ENCODE measurements at places on chromosomes 7 and 10.

DNA sequence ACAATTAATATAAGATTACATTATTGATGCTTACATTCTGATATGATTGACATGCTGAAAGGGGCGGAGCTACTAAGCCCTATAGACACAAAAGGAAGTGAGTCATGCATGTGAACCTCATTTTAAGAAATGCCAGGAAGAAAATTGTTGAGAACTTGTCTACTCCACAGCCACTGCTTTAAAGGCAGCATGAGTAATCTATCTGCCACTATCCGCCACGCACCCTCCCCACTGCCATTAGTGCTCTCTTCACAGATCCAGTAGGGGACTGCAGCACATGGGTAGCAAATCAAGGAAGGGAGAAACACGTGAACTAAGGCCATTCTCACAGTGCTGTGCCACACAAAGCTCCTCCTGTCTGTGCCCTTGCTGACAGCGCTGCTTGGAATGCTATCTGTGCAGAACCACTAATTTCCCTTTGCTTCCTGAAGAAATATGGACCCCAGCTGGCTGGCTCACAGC, 524.8 kb downstream of the GRM8 start:
- peak; percentile 14 for DNase-seq

DNA sequence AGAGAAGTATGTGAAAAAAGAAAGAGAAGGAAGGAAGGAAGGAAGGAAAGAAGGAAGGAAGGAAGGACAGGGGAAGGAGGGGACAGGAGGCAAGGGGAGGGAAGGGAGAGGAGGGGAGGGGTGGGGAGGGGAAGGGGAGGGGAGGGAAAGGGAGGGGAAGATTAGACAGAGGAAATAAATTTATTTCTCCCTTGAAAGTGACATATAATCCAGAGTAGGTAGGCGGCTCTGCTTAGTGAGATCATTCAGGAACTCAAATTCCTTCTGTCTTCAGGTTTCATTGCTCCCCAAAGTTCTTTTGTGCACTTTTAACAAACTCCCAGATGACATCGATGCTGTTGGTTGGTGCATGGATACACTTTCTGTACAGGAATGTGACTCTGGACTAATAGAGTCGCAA, 594.7 kb upstream of the STEAP1 start:
- no peak for DNase-seq

- DNase-seq: no peak
Observed at GRCh38 chr10:131620314-131620713, 280.5 kb upstream of the PPP2R2D start.

DNA sequence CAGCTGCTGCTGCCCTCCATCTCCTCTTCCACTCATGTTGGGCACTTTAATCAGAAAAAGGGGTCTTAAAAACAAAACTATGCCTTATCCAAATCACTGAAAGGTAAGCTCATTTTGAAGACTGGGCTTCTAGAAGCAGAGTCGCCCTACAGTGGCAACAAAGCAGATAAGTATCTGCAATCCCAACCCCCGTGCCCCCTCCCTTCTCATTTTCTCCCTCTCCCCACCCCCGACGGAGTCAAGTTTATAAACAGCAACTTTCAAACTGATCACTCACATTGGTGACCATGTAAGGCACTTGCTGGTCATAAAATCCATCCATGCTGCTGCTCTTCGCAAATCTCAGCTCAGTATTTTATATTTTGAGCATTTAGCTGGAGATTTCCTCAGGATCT, 738 bp downstream of the ETV1 start:
- DNase-seq: no peak

GRCh38 chr10:3720228-3721019, 64.6 kb downstream of the KLF6 start:
- no peak for DNase-seq

- no peak for DNase-seq
Observed at GRCh38 chr7:44654255-44654796, 47.9 kb downstream of the OGDH start.

GRCh38 chr7:128809363-128809762, 17.6 kb downstream of the CCDC136 start:
- DNase-seq: no peak

GRCh38 chr7:97845622-97846203, 26.5 kb downstream of the ASNS start:
- DNase-seq: no peak

GRCh38 chr7:6165075-6165474, 107.3 kb downstream of the CYTH3 start:
- DNase-seq: no peak

DNA sequence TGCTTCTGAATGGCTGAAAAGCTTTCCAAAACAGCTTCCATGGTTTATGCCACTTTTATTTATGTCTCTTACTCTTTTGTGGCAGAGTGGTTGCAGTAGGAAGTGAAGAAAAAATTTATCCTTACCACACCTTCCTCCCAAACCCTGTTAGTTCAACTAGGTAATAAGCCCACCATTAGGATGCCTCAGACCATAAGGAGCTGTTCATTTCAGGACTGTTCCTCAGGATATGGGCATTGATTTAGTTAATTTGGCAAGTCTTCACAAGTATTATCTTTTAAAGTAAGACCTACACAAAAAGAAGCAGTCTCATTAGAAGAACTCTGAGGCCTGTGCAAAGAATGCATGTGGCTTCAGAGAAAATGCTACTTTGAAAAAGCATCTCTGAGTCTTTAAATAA, 82.9 kb upstream of the PDLIM1 start:
- no peak for DNase-seq

GRCh38 chr7:1691601-1692514, 21.8 kb downstream of the ELFN1 start:
- no peak for DNase-seq

GRCh38 chr7:151207804-151208203, 2.5 kb downstream of the H2BK1 start:
- DNase-seq: no peak

DNA sequence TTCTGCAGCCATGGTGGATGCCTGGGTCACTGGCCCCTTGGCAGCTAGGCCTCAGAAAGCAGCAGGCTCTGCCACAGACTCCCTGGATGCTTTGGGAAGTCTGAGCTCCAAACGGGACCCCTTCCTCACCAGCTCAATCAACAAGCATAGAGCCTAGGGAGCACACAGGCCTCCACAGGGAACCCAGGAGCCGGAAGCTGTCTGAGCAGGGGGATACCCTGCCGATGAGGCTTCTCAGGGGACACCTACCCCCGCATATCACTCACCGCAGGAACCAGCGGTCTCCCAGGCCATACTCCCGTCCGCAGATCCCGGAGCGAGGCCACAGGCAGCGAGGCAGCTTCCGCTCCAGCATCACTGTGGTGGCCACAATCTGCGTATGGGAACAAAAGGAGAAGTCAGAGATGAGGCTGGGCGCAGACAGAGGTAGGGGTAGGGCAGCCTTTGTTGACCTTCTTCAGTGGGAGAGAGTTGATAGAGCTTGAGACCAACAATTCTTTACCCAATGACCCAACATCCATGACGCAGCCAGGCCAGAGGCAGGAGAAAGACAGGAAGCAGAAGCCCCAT, 13.4 kb downstream of the TRPV6 start:
- DNase-seq: no peak

GRCh38 chr7:42231043-42231787, 5.8 kb downstream of the GLI3 start:
- no peak for DNase-seq

DNA sequence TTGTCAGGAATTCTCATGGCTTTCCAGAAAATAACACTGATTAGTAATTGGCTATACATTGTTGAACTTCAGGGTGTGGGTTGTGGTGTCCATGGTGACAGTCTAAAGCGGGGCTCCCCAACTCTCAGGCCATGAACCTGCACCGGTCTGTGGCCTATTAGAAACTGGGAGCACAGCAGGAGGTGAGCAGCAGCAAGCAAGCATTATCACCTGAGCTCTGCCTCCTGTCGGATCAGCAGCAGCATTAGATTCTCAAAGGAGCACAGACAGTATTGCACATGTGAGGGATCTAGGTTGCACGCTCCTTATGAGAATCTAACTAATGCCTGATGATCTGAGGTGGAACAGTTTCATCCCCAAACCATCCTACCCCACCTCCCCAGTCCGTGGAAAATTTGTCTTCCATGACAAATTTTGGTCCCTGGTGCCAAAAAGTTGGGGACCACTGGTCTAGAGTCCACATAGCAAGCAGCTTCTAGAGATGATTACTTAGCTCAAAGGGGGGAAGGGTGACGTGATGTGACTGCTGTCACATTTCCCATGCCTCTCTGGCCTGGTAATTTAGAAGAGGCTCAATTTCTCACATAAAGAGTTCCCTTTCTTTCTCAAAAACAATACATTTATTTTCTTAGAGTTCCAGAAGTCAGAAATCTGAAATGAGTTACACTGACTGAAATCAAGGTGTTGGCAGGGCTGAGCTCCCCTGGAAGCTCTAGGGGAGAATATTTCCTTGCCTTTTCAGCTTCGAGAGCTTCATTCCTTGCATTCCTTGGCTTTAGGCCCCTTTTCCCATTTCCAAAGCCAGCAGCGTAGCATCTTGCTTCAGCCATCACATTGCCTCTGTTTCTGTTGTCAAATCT, 17.6 kb upstream of the FAM221A start:
- peak; percentile 22 for DNase-seq

DNA sequence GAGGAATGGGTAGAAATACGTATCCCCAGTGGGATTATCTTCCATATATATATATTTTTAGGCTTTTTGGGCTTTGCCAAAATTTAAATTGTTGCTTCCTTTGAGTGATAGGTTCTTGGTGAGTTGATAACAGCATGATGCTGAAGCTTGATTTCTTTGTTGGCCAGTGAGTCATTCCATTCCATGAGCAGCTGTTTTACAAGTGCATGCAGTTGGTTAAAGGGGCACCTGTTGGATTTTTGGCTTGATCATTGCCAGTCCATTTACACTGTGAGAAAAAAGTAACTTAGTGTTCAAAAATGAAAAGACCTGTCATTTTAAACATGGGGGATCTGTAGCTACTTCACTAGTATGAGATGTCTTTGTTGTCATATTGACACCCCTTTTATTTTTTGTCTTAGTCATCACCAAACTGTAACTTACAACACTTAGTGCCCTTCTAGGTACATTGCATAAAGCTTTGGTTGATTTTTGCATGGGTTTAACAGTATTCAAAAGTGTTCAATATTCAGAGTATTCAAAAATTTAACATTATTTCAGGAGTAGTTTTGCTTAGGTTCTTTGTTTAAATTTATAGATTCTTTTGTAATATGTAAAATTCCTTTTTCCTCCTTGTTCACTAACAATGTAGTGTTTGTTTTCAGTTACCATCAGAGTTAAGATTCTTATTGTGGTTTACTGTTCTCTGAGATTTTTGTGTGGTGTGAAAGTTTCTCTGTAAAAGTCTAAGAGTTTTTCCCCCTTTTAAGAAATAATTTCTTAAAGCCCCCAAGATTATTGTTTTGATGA, 8.8 kb downstream of the AKAP9 start:
- no peak for DNase-seq

DNA sequence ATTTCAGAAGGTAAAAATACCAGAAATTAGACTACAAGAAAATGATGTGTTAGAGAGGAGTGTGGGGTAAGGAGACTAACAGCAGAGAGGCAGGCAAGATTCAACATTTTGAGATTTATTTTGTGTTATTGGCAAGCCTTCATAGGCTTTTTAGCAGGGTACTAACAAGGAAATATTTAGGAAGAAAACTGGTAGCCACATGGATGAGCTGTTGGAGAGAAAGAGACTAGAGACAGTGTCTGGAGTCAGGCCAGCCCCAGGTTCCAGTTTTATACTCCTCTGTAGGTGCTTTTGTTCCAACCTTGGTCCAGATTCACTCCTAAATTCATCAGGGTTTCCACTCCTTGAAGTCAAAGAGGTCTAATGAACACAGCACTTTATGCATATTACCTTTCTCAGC, 41.1 kb downstream of the GPRIN2 start:
- no peak for DNase-seq

GRCh38 chr10:72365106-72365895, 10.6 kb upstream of the DNAJB12 start:
- DNase-seq: no peak

- DNase-seq: no peak
Observed at GRCh38 chr7:51705701-51706100, 389.1 kb upstream of the COBL start.

GRCh38 chr7:22584179-22584578, 84.2 kb upstream of the STEAP1B start:
- no peak for DNase-seq

DNA sequence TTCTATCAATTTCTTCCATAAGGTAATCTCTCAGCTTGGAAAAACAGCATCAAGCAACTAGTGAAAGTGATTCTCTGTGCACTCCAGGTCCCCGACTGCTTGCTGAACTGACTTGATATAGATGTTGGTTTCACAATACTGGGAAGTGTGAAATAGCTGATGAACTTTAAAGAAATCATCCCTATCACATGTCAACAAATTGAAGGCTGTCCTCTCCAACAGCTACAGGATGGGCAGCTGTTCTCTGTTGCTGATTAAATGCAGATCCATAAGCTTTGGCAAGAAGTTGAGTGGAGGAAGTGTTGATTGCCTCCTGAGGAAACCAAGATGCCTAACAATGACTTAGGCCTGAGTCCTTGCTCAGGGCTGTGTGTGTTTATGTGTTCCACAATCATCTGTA, 130.4 kb upstream of the GDF10 start:
- peak; percentile 32 for DNase-seq

- peak; percentile 80 for DNase-seq
Observed at GRCh38 chr10:87740254-87740655, 77.8 kb downstream of the ATAD1 start.

GRCh38 chr7:66927348-66927948, 6.4 kb downstream of the TMEM248 start:
- no peak for DNase-seq

GRCh38 chr7:18905316-18905943, 212.0 kb downstream of the TWIST1 start:
- no peak for DNase-seq

DNA sequence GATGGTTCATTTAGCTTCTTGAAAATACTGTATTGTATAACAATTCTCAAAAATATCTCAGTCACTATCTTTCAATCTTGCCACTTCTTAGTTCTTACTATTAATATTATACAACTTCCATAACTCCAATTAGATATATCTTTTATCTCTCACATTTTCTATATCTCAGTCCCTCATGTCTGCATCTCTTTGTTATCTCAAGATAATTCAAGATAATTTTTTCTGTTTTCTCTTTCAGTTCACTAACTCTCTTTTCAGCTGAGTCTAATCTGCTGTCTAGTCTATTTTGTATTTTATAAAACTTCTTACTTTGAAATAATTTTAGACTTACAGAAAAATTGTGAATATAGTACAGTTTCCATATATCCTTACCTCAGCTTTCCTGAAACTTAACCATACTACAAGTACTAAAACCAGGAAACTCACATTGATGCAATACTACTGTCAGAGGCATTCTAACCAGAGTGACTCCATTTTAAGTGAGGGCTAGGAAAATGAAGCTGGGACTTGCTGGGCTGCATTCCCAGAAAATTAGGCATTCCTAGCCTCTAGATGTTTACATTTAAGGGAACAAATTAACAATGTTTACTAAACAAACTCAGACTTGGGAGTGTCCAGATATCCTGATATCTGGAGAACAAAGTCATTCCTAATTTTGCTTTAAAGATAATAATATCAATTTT, 38.4 kb downstream of the DNAJC1 start:
- DNase-seq: no peak

GRCh38 chr7:77181015-77181595, 18.5 kb downstream of the FGL2 start:
- no peak for DNase-seq

- no peak for DNase-seq
Observed at GRCh38 chr10:37952043-37952755, 24.2 kb downstream of the ZNF25 start.

All from fibroblast of skin of left biceps (primary cell).